T47D (cell line): ENCODE measurements at places on chromosomes 3 and 15.

- no peak for DNase-seq
Observed at GRCh38 chr15:85316244-85316934, 64.0 kb upstream of the AKAP13 start.

DNA sequence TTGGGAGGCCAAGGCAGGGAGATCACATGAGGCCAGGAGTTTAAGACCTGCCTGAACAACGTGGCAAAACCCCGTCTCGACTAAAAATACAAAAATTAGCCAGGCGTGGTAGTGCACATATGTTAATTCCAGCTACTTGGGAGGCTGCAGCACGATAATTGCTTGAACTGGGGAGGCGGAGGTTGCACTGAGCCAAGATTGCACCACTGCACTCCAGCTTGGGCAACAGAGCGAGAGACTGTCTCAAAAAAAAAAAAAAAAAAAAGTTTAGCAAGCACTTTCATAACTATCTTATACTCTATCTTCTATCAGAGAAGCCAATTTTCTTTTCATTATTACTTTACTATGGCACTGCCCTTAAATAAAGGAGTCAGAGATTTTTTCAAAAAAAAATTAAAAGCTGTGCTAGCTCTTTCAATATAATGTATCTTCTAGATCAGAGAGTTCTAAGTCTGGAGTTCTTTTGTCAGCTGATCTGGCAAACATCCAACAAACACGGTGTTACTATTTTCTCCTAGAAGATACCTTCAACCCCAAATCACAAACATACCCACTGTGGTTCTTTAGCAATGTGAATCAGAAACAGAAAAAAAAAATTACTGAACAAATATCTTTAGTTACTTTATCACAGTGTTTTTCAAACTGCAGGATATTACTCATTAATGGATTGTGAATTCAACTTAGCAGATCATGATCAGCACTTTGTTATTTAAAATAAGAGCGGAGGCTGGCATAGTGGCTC is 3.0 kb downstream of the ZNF770 start:
- DNase-seq: no peak

DNA sequence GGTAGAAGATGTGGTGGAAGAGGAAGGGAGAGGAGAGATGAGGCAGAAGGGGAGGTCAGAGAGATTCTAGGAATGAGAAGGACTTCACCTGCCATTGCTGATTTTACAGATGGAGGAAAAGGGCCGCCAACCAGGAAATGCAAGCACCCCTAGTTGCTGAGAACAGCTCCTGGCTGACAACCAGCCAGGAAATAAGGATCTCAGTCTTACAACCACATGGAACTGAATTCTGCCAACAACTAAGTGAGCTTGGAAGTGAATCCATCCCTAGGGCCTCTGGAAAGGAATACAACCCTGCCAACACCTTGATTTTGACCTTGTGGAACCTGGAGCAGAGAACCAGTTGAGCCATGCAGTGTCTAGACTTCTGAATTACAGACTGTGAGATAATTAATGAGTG is 86.6 kb downstream of the EDEM1 start:
- peak; percentile 42 for DNase-seq

GRCh38 chr15:93477188-93477587 is 388.2 kb upstream of the RGMA start:
- DNase-seq: no peak

DNA sequence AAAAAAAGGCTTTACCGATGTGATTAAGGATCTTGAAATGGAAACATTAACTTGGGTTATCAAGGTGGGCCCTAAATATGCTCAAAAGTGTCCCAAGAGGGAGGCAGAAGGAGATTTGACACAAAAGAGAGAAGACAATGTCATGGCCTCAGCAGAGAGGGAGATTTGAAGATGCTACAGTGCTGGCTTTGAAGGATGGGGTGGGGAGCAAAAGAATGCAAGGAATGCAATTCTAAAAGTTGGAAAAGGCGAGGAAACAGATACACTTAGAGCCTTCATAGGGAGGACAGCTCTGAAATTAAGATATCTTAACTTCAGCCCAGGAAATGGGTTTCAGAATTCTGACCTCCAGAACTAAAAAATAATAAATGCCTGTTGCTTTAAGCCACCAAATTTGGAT is 314.5 kb upstream of the CCDC54 start:
- DNase-seq: no peak

DNA sequence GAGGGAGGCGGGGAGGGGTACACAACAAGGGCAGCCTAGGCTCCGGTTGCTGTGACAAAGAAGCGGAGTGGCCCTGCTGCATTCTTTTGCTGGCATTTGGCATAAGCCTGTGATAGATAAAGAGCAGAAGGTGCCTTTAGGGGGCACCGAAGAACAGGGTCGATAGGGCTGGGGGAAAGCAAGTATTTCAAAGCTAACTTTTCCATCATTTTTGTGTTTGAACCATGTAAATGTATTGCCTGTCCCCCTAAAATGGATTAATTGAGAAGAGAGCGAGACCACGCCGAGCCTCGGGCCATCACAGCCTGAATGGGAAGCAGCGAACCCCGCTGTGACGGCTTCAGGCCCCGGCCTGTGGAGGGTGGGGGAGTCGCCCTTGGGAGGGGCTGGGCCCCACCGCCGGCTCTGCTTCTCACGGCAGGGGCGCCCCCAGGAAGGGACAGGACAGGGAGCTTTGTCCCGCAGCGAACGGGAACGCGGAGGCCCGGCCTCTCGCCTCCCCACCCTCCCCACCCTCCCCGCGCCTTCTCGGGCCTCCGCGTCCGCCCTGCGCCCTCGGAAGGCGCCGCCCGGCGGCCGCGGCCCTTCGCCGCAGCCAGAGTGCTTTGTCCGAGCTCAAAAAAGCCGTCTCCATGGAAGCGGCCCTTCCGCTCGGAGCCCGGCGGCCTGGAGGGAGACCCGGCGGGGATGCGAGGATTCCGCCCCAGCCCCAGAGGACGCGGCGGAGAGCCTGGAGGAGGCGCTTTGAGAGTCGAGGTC is 32.4 kb upstream of the ALDH1L1 start:
- no peak for DNase-seq

DNA sequence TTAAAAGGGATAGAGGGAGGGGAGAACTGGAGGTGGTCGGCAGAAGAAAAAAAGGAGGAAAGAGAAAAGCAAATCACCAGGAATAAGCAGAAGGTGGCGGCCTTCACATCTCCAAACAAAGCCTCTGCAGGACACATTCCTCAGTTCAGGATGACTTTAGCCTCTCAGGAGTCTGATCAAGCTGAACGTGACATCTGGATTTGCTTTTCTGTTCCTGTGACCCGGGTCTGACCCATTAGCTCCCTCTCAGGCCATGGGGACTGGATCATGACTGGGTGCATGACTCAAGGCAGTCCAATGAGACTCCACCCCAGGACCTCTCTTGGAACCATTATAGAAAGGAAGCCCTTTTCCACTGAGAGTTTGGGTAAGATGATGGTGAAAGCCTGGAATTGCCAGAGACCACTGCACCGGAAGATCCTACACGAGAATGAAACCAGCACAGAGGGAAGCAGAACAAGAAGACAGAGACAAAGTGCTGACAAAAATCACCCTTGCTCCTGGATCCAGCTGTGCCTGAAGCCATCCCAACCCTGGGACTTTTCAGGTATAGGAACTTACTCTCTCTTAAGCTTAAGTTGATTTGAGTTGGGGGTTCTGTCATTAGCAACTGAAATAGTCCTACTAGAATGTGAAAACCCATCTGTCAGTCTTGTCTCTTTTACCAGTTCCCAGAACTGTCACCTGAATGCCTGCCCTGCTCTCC is 45.4 kb upstream of the RAD18 start:
- no peak for DNase-seq

GRCh38 chr15:32994810-32995424 is 199.6 kb downstream of the FMN1 start:
- peak; percentile 43 for DNase-seq

DNA sequence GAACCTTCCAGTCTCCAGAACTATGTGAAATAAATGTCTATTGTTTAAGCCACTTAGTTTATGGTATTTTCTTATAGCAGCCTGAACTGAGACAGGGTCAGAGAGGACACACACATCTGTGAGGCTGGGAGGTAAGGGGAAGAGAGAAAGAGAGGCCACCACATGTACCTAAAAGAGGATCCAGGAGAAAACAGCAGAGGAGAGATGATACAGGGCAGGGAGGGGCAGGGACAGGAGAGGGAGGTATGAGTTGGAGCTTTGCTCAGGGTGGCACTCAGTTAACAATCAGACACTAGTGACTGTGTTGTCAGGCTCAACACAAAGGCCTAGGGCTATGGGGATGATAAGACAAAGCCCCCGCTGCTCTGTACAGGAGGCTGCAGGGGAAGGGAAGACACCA is 17.6 kb downstream of the KIF9 start:
- no peak for DNase-seq

DNA sequence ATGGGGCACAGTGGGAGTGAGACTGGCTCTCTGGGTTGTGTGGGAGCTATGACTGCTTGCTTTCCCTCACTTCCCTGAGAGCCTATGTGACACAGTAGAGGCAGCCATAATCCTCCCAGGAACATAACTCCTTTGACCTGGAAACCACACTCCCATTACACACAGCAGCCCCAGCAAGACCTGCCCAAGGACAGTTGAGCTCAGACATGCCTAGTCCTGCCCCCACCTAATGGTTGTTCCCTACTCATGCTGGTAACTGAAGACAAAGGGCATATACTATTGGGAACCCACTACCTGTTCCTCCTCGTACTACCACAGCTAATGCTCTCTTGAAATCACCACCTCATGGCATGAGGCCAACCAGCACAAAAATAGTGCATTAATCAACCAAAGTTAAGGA is 550.4 kb upstream of the ARPP21 start:
- no peak for DNase-seq

- DNase-seq: no peak
Observed at GRCh38 chr15:49573421-49573820, 47.2 kb downstream of the FAM227B start.

DNA sequence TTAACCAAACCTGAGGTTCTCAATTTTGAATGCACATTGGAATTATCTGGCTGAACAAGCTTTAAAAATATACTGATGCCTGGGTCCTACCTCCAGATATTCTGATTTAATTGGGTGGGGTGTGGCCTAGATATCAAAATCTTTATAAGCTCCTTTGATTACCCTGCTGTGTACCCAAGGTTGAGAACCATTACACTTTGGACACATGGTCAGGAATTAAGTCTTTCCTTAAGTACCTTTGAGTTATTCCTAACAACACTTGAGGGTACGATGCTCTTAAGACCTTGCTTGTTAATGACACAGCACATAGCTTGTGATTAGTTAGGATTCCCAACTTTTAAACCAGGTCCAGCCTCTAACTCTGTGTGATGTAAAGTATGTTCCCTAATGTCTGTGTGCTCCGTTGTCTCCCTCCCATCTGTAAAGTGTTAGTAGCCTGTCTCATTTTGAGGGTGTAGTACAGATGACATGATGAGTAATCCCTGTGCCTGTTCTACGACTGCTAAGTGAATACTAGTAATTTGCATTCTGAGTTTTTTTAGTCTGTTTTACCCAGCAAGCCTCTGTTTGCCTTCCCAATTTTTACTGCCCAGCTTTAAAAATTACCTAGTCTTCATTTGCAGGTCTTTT is 154.9 kb downstream of the KLHL25 start:
- no peak for DNase-seq

- DNase-seq: no peak
Observed at GRCh38 chr3:54104084-54104483, 18.3 kb upstream of the CACNA2D3 start.
